ENCODE measurements at places on chromosomes 11 and 22.

- DNase-seq: no peak
Observed at GRCh38 chr22:37393746-37394145, 33.5 kb downstream of the ELFN2 start.

DNA sequence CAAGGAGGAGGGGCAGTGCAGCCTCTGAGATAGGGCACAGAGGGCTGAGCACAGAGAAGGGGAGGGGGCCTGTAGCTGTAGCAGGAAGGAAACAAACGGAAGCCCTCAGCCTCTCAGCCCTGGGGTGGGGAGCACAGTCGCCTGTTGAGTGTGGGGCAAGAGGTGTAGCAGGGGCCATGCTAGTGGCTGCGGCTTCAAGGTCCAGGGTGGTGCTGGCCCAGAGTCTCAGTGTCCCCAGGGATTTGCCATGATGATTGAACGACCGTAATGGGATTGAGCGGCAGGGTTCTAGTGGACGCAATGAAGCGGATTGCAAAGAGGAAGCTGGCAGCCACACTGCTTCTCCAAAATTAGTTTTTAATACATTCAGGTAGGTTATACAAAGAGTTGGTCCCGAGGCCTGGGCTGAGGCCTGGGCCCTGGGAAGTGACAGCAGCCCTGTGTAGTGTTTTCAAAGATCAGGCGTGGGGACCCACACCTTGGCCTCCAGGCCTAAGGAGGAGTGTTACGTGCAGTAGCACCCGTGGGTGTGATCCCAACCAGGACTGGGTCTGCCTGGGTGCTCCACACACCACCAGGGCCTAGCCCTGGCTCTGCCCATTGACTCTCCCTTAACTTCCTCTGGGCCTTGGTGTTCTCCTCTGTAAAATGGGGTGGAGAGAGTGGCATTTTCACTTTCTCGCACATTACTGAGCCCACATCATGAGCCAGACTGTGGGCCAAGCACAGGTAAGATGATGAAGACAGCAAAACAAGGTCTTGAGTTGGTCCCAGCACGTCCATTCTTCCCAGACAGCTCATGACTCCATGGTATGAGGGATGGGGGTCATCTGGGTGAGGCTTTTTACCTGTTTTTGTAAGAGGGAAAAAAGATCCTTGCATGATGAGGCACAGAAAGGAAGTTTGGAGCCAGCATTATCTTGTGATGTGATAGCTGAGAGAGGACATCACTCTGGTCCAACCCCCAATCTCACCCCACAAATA lies 13.1 kb downstream of the LRRC32 start:
- no peak for DNase-seq

DNA sequence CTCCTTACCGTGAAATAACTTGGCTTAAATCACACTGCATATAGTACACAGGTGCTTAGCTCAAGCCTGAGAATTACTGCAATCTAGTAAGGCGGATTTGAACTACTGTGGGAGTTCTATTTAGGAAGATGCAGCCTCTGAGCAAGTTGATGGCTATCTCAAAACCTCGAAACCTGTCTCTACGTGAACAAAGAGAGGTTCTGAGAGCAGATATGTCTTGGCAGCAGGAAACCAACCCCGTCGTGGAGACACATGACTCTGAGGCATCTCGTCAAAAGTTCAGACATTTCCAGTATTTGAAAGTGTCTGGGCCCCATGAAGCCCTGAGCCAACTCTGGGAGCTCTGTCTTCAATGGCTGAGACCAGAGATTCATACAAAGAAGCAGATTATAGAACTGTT lies 5.9 kb downstream of the ZNF215 start:
- no peak for DNase-seq

DNA sequence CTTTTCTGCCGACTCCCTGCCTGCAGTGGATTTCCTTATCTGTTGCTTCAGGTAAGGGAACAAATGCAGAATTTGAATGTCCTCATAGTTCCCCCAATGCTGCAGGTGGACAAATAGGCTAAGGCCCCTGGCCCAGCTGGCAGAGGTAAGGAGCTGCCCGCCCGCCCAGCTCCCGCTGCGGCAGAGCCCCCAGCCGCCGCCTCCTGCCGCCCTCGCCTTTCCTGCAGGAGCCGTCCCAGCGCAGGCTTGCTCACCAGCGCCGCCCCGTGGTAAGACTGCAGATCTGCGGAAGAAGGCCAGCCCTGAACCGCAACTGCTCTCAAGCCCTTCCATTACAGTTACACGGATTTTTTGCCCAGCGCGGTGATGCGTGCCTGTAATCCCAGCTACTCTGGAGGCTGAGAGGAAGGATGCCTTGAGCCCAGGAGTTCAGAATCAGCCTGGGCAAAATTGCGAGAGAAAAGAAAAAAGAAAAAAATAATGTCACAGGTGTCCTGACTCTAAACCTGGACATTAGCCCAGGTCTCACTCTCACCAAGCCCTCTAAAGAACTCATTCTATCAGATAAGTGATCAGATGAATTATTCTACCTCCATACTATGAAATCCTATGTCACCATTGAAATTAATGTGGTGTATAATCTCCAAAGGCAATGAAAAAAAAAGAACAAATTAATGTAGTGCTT lies 51.2 kb upstream of the EMID1 start:
- DNase-seq: peak; percentile 53

DNA sequence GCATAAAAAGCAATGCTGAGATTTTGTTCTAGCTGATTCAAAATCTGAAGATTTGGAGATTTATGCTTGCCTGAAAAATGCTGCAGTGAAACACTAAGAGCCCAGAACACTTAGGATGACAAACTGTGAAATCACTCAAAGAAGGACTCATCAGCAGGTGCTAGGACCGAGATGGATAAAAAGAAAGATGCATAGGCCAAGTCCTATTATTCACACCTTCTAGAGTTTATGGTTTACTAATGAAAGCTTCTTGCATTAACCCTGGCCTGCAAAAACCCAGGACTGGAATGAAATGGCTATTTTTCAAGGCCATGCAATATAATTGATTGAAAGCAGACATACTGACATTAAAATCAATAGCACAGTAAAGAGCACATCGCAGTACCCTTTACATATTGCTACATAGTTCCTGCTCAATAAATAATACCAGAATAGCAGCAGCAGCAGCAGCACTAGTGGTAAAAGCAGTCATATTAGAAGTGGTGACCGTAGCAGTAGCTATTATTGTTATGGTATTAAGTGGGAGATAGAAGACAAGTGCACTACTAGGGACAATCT lies 161.7 kb downstream of the RAB38 start:
- DNase-seq: no peak

DNA sequence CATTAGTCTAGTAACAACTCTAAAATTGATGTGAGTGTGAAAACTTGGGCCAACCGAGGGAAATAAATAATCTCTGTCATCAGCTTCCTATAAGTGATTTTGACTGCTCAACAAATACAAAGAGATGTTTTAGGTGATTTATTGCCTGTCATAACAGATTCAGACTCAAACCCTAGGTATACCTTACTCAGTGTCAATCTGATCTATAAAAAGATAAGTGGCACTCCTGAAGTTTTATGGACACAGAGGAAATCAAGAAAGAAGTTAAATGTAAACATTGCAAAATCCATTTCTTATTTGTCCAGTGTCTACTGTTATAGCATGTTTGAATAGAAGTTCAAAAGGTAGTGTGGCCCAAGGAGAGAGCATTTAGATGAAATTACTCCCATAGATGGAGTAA lies 30.4 kb upstream of the TYR start:
- no peak for DNase-seq

DNA sequence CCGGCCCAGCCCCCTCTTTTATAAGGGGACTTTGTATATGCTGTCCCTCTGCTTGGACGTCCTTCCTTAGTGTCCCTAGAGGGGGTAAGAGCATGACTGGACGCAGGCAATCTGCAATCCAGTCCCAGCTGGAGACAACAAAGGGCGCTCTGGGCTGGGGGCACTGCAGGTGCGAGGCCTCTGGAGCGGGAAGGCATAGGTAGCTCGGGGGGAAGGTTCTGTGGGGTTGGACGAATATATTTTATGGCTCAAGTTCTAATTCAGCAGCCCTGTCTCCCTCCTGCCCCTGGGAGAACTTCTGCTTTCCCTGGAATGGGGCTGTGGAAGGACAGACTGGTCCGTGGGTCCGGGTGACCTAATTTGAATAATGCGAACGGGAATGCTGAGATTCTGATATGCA lies 40.0 kb downstream of the KCNJ4 start:
- DNase-seq: no peak

- no peak for DNase-seq
Observed at GRCh38 chr11:121448431-121448941, 3.6 kb upstream of the SORL1 start.

GRCh38 chr11:113464416-113464815 lies 10.8 kb downstream of the DRD2 start:
- no peak for DNase-seq

- DNase-seq: no peak
Observed at GRCh38 chr22:46749682-46750529, 11.9 kb upstream of the CERK start.

GRCh38 chr22:27110665-27111451 lies 453.5 kb downstream of the MIAT start:
- DNase-seq: peak; percentile 87
